ENCODE measurements at places on chromosomes 13 and 19.

DNA sequence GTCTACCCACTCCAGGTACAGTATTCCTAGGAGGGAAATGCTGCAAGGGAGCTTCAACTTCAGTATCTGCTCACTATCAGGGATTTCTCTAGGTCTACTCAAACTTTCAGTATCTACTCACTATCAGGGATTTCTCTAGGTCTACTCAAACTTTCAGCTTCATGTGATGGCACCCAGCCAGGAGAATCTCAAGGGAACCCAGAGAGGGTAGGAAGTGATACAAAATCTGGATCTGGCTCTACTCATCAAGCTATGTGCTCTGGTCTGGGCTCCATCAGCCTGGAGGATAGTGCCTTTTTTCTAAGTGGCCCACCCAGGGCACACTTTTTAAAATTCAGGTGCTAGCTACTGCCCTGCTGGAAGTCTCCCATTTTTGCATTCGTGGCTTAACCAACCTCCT lies 52.3 kb upstream of the FNDC3A start:
- DNase-seq = no peak

DNA sequence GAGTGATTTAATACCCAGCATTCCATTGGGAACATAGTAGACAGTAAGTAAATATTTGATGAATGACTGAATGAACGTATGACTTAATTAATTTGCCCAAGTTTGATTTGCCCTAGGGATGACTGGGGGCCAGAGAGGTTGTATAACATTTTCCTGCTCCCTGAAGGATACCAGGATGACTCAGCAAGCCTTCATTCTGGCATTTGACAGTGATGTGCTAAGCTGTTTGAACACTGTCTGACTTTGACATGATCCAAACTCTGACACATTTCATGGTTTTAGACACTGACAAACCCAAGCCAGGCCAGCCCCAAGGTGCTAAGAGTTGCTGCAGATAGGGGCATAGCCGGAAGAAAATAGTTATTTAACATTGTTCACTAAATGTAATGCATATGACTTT lies 53.4 kb upstream of the KLF12 start:
- DNase-seq = no peak

DNA sequence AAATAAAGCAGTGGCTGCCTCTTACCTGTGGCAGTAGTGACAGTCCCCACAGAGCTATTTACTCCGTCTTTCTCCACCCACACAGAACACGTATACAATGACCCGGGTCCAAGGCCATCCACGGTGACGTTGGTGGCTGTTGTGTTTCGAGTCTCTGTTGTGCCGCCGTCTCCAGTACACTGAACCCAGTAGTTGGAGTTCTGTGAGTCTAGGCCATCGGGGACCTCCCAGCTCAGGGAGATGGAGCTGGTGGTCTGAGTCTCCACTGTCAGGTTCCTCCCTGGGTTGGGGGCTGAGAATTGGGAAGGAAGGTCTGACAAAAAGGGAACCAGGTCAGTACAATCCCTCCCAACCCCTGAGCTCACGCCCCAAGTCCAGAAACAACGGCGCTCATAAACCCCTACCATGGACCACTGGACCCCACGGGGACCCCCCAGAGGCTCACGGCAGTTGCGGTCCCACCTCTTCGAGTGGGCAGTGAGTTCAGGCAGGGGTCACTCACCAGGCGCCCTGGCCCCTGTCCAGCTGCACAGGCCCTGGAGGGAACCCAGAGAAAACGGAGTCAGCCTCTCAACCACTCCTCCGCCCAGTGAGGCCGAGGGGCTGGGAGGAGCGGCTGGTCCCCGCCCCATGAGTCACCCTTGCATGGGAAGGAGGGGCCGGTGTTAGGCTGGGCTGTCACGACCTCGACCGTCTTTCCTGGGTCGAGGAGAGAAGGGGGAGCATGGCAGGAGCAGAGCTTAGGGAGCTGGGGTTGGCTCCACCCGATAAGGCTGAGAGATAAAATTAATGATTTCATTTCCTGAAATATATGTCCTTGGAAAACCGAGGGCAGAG lies 2.4 kb downstream of the PTPRH start:
- DNase-seq = peak; percentile 36

DNA sequence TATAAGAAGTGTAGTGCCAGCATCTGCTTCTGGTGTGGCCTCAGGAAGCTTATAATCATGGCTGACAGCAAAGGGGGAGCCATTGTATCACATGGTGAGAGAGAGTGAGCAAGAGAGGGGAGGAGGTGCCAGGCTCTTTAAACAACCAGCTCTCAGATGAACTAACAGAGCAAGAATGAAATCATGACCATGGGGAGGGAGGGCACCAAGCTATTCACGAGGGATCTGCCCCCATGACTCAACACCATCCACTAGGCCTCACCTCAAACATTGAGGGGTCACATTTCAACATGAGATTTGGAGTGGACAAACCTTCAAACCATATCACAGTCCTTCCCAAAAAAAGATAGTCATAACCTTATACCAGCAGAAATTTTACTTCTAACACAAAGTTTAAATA lies 174.0 kb downstream of the GPC5 start:
- DNase-seq = no peak

- no peak for DNase-seq
Observed at GRCh38 chr13:43083750-43084149, 60.4 kb downstream of the DNAJC15 start.

DNA sequence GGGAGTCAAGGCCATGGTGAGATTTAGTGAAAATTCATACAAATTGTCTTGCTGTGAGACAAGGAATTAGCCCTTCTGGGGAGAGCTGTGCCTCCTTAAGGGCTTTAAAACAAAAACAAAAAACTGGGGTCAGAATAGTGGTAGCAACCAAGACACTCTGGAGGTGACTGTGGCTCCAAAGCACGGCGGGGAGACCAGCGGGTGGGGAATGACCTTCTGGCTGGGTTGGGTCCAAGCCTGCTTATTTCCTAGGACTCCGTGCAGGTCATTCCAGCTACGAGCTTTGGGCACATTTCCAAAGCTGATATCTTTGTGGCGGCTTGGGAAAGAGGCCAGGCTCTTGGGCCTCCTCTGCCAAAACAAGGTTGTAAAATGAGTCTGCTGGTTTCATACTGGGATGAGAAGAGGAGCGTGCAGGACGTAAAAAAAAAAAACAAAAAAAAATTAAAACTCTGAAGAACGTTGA lies 348.3 kb downstream of the UQCRFS1 start:
- DNase-seq = no peak

DNA sequence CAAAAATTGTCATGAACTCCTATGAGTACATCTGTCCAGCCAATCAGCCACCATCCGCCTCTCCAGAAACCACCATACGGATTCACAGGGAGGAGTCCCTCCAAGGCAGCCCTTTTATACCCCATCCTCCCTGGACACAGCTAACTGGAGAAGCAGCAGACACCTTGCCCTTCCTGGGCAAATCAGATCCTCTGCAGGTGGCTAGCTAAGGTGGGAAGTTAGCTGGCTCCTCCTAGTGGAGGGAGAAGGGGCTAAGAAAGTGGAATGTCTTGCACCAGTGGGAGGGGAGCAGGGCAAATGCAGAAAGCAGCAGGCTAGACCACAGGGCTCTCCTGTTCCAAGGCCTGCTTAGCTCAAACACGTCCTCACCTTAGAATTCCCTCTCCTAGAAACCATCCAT lies 46.2 kb upstream of the UQCRFS1 start:
- DNase-seq = no peak

DNA sequence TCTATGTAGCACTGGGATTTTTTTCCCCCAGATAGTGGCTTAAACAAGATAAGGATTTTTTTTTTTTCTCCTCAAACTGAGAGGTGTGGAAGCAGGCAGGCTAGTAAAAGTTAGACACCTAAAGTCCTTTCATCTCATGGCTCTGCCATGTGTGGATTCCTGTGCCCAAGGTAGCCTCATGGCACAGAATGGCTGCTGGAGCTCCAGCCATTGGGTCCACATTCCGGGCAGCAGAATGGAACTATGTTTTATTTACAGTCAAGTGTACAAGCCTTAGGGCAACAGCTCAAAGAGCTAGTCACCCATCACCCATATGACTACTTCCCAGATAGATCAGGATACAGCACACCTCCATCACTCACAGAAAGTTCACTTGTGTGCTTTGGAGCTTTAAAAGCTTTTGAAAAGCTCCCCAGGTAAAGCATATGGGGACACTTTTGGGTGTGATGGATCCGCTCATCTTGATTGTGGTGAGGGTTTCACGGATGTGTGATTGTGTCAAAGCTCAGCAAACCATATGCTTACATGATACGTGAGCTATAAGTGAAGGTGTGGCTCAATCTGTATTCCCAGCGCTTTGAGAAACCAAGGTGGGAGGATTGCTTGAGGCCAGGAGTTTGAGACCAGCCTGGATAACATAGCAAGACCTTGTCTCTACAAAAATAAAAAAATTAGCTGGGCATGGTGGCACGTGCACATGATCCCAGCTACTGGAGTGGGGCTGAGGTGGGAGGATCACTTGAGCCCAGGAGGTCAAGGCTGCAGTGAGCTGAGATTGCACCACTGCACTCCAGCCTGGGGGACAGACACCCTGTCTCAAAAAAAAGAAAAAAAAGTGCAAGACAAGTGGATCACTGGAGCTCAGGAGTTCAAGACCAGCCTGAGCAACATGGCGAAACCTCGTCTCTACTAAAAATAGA lies 18.1 kb downstream of the PGLS start:
- DNase-seq = no peak

DNA sequence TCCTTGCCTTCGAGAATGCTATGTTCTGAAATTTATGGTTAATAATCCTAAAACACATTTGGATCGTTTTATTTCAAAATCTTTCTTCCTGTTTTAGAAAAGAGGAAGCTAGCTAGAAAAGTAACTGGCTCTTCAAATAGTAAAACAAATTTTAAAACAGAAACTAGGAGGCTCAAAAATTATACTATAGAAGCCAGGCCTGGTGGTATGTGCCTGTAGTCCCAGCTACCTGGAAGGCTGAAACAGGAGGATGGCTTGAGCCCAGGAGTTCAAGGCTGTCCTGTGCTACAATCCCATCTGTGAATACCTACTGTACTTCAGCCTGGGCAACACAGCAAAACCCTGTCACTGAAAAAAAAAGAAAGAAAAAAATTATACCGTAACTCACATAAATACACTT lies 57.9 kb downstream of the ELF1 start:
- no peak for DNase-seq

DNA sequence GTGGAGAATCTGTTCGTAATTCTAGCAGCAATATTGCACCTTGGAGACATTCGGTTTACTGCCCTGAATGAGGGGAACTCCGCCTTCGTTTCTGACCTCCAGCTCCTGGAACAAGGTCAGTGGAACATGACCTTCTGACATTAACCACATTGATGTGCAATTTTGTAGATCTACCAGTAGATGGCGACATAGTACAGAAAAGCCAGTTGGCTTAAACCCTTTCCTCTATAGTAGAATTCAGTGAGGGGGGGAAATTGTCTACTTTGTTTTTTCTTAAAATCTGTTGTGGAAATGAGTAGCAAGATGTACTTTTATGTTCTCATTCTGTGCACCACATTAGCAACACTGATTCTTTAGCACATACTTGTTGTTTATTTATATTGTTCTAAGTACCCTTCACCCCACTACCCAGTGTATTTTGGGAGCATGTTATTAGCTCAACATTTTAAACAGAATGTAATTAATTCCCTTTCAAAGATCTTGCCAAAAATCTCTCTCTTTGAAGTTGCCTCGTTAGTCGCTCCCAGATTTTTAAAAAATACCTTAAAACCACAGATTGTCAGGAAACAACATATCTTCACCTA lies 332.2 kb downstream of the MYO16 start:
- no peak for DNase-seq

DNA sequence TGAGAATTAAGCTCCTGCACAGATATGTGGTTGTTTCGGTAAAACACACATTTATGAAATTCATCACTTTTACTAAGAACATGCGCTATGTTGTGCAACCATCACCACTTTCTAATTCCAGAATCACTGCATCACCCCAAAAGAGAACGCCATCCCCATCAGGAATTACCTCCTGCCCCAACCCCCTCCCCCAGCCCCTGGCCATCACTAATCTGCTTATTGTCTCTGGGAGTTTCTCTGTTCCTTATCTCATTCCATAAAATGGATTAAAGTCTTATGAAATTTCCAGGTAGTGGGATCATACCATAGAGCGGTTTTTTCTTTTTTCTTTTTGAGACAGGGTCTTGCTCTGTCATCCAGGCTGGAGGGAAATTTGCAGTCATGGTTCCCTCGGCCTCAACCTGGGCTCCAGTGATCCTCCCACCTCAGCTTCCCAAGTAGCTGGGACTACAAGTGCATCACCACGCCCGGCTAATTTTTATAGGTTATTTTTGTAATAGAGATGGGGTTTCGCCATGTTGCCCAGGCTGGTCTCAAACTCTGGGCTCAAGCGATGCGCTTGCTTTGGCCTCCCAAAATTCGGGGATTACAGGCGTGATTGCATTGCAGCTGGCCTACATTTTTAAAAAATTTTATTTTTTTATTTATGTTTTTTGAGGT lies 3.5 kb downstream of the ZSCAN5B start:
- DNase-seq = no peak

- no peak for DNase-seq
Observed at GRCh38 chr19:5205381-5205780, 135.2 kb downstream of the PTPRS start.

DNA sequence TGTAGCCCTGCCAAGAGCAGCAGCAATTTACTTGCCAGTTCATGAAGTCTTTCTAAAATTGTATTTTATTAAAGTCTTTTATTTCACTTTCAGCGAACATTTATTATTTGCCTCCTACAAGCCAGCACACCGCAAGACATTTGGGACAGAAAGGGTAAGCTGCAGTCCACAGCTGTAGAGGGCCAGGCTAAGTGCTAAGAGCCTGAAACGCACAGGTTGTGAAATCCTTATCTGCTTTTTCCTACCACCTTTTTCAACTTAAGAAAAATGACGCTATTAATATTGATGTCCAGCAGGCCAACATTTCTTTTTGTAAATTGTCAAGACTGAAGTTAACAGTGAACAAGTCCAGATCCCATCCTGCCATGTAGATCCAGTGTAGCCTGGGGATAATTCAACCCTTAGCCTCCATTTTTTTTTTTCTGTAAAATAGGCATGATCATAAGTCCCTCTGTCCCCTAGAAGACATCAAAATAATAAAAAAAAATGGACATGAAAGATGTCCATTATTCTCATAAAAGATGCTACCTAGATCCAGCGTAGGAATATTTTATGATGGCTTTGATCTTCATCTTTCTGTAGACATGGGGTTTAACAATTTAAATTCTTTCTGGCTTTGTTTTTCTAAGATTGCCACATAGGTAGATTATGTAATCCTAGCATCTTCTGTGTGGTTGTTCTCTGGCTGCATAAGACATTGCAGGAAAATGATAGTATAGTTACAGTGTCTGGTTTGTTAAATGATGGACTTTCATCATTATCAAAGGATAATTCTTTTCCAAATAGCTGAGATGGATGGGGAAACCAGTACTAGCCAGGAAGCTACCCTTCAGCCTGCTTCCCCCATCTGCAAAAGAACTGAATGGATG lies 128.4 kb downstream of the SHISA2 start:
- no peak for DNase-seq

- DNase-seq = peak; percentile 19
Observed at GRCh38 chr19:33430674-33431277, 57.3 kb downstream of the CEBPG start.

Data from non-pigmented ciliary epithelial cell (primary cell).